Naive thymus-derived CD4-positive, alpha-beta T cell (primary cell): ENCODE measurements at places on chromosomes 13 and 19. TPM values are rescaled to one million over a fixed set of nuclear protein-coding genes. Genes with fewer than 3 reads are reported as not detected.

- no peak overlapping the region for H3K27ac ChIP-seq
- no peaks in the 10 kb centered on the region for H3K36me3 ChIP-seq
- no peaks in the 10 kb centered on the region for H3K4me1 ChIP-seq
- no peak for DNase-seq
Observed at GRCh38 chr19:28028881-28029444, 1184.0 kb downstream of the UQCRFS1 start.

GRCh38 chr19:47111682-47112165 lies 1.9 kb downstream of the ZC3H4 start:
- peak overlapping the region; percentile 99 for H3K27ac ChIP-seq
- no peaks in the 10 kb centered on the region for H3K27me3 ChIP-seq
- H3K4me1 ChIP-seq, result peaks cover 40% of the 10 kb centered on the region
- no peak for DNase-seq
- H3K36me3 ChIP-seq, result no peaks in the 10 kb centered on the region

DNA sequence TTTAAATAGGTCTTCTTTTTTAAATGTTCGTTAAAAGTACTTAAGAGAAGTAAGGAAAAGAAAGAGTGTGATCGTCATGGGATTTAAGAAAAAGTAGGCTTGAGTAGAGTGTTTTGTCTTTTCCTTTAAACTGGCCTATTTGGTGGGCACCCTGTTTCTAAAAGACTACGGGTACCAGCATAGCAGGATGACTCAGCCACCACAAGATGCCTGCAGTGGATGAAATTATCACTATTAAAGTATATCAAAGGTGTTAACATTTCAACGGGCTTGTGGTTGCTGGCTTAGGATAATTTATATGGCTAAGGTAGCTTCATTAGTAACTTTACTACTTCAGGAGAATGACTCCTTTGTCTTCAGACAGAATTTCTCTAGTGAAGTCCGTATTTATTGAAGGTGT lies 112.6 kb downstream of the STARD13 start:
- no peaks in the 10 kb centered on the region for H3K27me3 ChIP-seq
- no peaks in the 10 kb centered on the region for H3K36me3 ChIP-seq
- no peak overlapping the region for H3K4me3 ChIP-seq
- H3K4me1 ChIP-seq, result no peaks in the 10 kb centered on the region
- DNase-seq, result no peak

DNA sequence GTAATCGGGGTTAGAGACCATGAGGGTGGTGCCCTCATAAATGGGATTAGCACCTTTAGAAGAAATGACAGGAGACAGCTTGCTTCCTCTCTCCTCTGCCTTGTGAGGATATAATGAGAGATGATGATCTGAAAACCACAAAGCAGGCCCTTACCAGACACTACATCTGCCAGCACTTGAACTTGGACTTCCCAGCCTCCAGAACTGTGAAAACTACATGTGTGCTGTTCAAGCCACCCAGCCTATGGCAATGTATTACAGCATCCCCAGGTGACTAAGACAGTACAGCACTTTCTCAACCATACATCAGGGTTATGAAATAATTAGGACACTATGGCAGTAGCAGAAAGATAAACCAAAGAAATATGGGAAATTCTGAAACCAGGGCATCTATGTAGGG lies 7.4 kb downstream of the ZNF564 start:
- H3K4me3 ChIP-seq, result no peak overlapping the region
- no peak for DNase-seq
- H3K4me1 ChIP-seq, result no peaks in the 10 kb centered on the region
- H3K27ac ChIP-seq, result no peak overlapping the region

KLK14 gene
- total RNA-seq, result 0.66 TPM

GJB2 gene
- not detected for total RNA-seq
